ENCODE measurements at places on chromosomes 5 and 9. TPM values are rescaled to one million over a fixed set of nuclear protein-coding genes. Genes with fewer than 3 reads are reported as not detected.

- H3K27ac ChIP-seq, result peak within 1 kb of the TSS; percentile 98
- peak within 1 kb of the TSS; percentile 86 for H3K4me3 ChIP-seq
- H3K27me3 ChIP-seq, result no peaks in the 10 kb centered on the region
- DNase-seq, result no peak
- no peaks in the 10 kb centered on the region for H3K4me1 ChIP-seq
These were observed at the start of gene HOMER1 for GRCh38 chr5:79513704-79514390. Gene HOMER1 (minus strand): TSS chr5:79514134. CDS start chr5:79512774, 1,360 bp downstream.

DNA sequence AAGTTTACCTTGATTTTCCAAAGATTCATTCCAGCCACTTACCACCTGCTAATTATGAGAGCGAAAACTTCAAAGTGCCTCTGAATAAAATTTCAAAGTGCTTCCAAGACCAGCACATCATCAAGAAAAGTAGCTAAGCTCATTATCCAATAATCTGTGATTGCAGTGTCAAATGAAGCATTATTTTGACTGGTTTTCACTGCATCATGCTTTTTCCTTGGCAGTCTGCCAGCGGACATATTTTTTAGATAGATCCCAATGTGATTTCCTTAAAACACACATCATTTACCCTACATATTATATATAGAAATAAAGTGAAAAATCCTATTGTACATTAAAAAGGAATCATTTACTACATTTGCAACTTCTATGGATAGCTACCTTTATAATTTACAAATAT, 508.6 kb upstream of the FAM174A start:
- H3K4me1 ChIP-seq, result no peaks in the 10 kb centered on the region
- DNase-seq, result no peak
- no peak overlapping the region for H3K27ac ChIP-seq
- no peak overlapping the region for H3K4me3 ChIP-seq
- H3K27me3 ChIP-seq, result no peaks in the 10 kb centered on the region

DNA sequence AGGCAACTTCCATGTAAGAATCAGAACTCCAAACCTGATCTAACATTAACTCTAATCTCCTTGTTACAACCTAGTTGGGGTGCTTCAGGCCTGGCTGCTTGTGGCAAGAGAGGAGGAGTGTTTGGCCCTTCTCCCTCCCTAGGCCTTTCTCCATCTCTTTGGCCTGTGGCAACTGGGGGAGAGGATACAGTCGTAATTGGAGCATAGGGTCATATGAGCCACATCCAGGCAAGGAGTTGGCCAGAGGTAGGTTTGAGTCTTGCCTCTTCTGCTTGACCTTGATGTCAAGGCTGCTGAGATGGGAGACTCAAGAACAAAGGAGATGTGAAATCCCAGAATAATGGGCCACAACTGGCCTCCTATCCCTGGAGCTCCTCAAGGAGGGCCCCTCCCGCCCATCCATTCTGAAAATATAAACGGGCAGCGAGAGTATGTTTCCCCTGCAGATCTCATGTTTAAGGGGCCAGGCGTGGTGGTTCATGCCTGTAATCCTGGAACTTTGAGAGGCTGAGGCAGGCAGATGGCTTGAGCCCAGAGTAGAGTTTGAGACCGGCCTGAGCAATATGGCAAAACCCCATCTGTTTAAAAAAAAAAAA, 59.3 kb upstream of the ANGPTL2 start:
- no peak for DNase-seq
- H3K4me1 ChIP-seq, result peaks cover 52% of the 10 kb centered on the region
- no peak overlapping the region for H3K27ac ChIP-seq
- H3K27me3 ChIP-seq, result no peaks in the 10 kb centered on the region
- H3K4me3 ChIP-seq, result no peak overlapping the region
- H3K36me3 ChIP-seq, result no peaks in the 10 kb centered on the region

DNA sequence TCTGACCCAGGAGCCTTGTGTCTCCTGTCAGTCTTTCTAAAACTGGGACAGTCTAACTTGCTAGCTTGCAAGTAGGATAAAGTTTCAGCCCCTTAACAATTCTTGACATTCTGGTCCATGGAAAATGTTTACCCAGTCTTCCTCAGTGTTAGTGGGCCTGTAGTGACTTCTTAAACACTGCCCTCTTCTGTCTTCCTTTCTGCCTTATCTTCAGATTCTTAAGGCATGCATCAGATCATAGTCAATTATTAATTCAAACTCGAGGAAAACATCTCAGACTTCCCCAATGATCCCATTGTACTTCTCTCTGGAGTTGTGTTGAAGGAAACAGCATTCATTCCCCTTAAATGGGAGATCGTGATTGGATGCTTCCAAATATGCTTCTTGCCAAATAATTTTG, 1199.8 kb downstream of the DTWD2 start:
- H3K36me3 ChIP-seq, result no peaks in the 10 kb centered on the region
- no peaks in the 10 kb centered on the region for H3K4me1 ChIP-seq
- DNase-seq, result no peak
- H3K4me3 ChIP-seq, result no peak overlapping the region

GRCh38 chr5:2732004-2732403, 19.5 kb downstream of the IRX2 start:
- no peak overlapping the region for H3K4me3 ChIP-seq
- H3K27me3 ChIP-seq, result no peaks in the 10 kb centered on the region
- DNase-seq, result no peak
- no peaks in the 10 kb centered on the region for H3K36me3 ChIP-seq
- no peak overlapping the region for H3K27ac ChIP-seq

DNA sequence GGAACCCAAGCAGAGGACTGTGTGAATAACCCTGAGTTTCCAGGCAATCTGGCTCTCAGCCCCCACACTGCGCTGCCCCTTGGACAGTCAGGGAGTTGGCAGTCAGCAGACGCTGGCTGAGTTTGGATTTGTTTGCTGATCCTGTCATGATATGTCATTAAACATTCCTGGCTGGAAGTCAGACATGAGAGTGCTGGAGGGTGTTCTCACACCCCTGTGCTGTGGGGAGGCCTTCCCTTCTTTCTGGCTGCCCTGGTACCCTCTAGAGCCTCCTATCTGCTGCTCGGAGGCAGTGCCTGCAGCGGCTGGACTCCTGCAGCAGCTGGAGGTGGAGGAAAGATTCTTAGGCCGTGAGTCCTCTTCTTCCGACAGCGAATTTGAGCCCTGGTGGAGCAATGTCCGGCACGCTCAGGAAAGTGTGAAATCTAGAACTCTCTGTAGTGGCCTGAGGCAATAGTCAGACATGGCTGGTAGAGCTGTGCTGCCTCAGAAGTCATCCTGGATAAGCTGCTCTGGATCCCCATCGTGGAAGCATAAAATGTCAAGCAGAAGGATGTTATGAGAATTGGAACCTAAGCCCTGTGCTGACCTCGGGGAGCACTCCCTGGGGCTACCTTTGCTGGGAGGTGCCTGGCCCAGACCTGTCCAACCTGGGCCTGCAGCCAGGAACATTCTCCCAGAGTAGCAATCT, 72.0 kb downstream of the PDE8B start:
- H3K4me1 ChIP-seq, result no peaks in the 10 kb centered on the region
- H3K27me3 ChIP-seq, result no peaks in the 10 kb centered on the region
- H3K27ac ChIP-seq, result peak overlapping the region; percentile 52
- H3K4me3 ChIP-seq, result no peak overlapping the region

DNA sequence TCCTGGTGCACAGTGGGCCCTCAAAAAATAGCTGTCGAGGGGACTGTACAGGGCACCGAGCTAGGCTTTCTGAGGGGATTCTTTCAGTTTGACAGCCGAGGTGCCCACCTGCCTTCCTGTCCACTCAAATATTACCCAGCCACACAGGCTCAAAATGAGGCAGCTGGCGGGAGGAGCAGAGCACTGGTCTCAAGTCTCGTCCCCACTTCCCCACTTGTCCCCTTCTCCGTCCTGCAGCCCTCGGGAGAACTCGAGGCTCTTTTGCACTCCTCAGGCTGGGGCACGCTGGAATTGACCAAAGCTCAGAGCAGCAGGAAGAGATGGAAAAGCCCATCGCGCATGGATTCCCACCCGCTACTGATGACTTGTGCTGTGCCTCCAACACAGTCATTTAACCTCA, 185.2 kb downstream of the HSPA4 start:
- DNase-seq, result no peak
- H3K27ac ChIP-seq, result no peak overlapping the region
- no peaks in the 10 kb centered on the region for H3K27me3 ChIP-seq
- peaks cover 4% of the 10 kb centered on the region for H3K4me1 ChIP-seq
- no peak overlapping the region for H3K4me3 ChIP-seq

DNA sequence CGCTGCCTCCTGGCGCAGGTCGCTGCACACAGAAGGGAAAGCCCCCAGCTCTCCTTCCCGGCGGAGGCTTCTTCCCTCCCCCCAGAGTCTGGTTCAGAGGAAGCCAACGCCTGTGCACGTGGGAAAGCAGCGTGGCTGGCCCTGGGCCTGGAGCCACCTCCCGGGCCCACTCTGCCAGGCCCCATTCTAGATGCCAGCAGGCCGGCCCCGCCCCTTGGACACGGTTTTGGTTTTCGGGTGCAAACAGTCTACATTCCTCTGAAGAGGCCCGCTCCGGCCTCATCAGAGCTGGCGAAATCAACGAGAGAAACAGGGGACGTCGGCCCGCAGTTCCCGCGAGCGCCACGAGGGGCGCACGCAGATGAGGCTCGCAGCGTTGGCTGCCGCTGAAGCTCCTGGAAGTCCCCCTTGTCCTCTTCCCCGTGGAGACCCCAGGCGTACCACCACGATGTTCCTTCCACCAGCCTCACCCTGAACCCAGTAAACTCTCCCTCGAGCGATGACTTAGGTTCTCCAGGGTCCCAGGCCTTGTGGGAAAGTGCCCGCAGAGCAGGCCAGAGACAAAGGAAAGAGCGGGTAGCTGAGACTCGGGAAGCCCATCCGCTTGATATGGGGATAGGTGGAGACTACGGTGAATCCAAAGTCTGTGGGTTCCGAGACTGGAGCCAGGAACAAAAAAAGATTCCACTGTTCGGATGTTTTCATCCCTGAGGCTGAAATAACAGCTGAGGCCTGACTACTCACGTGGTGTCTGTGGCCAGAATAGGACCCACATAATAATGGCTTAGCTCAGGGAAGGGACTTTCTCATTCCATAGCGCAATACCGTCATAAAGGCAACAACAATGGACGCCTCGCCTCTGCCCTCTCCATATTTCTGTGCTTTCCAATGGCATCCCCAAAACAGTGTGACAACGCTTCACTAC, 64.2 kb downstream of the KLF4 start:
- H3K27me3 ChIP-seq, result no peaks in the 10 kb centered on the region
- H3K27ac ChIP-seq, result peak overlapping the region; percentile 15
- H3K36me3 ChIP-seq, result no peaks in the 10 kb centered on the region
- peak overlapping the region; percentile 35 for H3K4me3 ChIP-seq
- peak; percentile 92 for DNase-seq

DNA sequence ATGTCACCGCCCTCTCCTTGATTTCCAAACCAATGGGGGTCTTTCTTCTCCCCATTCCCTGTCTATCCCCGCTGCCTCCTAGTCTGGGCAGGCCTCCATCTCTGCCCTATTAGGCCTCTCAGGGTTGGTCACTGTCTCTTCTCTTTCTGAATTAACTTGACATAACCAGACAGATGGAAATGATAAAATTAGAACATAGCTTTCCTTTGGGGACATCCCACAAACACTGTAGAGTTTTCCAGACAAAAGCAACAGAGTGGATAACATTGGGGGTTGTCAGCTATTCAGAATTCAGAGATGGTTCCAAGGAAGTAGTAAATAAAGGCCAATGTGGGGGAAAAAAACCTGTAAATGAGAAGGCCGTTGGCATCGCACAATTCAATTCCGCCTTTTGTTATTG, 24.7 kb downstream of the LHX6 start:
- H3K36me3 ChIP-seq, result no peaks in the 10 kb centered on the region
- no peak overlapping the region for H3K4me3 ChIP-seq
- no peaks in the 10 kb centered on the region for H3K27me3 ChIP-seq

GRM6 gene
- total RNA-seq, result not detected

IRX4 gene
- not detected for total RNA-seq

DNA sequence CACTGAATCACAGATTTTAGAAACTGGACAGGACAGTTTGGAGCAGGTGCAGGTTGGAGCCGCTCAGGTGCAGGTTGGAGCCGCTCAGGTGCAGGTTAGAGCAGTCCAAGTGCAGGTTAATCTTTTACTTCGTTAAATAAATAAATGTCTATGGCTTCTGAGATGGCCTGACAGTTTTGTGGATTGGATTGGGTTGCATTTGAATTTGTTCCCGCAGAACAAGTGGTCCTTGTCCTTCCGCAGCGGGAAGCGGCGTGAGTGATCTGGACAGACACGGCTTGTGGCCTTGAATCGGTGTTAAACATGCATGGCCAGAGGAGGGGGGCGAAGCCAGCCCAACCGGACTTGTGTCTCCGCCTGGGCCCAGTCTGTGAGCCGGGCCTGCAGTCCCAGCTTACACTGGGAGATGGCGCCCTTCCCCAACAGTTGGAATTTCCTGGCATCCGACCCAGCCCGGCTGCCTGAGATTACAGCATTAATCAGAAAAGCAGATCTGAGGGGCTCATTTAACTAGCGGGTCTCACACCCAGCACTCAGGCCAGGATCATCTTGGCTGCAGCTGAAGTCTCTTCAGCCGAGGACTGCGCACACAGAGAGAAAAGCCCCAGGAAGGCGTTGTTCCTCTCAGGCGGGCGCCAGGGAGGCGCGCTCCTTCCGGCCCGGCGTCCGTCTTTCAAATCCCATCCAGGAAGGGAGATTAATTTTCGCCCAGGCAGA, 1.5 kb upstream of the OLFM1 start:
- no peak overlapping the region for H3K27ac ChIP-seq
- H3K36me3 ChIP-seq, result no peaks in the 10 kb centered on the region
- peak; percentile 86 for DNase-seq
- H3K4me3 ChIP-seq, result no peak overlapping the region
- peaks cover 3% of the 10 kb centered on the region for H3K27me3 ChIP-seq

- H3K36me3 ChIP-seq, result no peaks in the 10 kb centered on the region
- H3K4me3 ChIP-seq, result no peak overlapping the region
- H3K27ac ChIP-seq, result no peak overlapping the region
- H3K4me1 ChIP-seq, result peaks cover 24% of the 10 kb centered on the region
- H3K27me3 ChIP-seq, result no peaks in the 10 kb centered on the region
These were observed 18.3 kb downstream of the UGCG start for GRCh38 chr9:111914749-111915424.

PCDHB14 gene
- total RNA-seq, result 4.3 TPM

DNA sequence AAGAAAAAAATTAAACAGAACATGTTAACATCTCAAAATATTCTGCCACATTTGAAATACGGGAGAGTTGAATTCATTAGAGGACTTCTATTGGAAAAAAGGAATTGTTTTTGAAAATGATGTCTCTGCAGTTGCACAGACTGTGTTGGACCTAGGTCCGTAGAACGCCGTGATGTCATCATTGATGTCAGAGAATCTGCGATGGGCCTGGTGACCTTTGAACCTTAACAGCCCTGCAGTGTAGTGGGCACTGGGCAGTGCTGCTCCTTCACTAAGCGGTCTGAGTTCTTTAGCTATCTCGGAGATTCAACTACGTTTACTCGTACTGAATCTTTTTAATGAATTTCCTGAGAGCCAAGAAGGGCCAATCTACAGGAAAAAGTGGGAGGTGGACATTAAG, at the start of gene FAM170A:
FAM170A (plus strand) TSS at position 220 of the 400 bp plus-strand sequence. CDS start 211 bp downstream, outside the sequence.
- DNase-seq, result no peak
- H3K4me1 ChIP-seq, result no peaks in the 10 kb centered on the region
- H3K36me3 ChIP-seq, result no peaks in the 10 kb centered on the region

DNA sequence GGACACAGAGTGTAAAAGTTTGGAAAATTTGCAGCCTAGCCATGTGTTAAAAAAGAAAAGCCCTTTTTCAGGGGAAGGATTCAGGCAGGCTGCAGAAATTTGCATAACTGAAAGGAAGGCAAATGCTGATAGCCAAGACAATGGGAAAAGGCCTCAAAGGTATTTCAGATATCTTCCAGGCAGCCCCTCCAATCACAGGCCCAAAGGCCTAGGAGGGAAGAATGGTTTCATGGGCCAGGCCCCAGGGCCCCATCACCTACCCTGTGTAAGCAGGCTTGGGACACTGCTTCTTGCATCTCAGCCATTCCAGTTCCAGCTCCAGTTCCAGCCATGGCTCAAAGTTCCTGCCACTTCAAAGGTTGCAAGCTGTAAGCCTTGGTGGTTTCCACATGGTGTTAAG, 4.8 kb downstream of the S100Z start:
- H3K4me3 ChIP-seq, result no peak overlapping the region
- H3K36me3 ChIP-seq, result no peaks in the 10 kb centered on the region
- no peaks in the 10 kb centered on the region for H3K27me3 ChIP-seq
- no peak for DNase-seq
- H3K27ac ChIP-seq, result no peak overlapping the region

MOB3B gene
- 2.9 TPM for total RNA-seq
